Stimulated activated CD8-positive, alpha-beta memory T cell treated with anti-CD3 and anti-CD28 coated beads, Interleukin-7, amount 100 ng/mL, for 1 hour (primary cell): ENCODE measurements at places on chromosomes 7 and 10.

DNA sequence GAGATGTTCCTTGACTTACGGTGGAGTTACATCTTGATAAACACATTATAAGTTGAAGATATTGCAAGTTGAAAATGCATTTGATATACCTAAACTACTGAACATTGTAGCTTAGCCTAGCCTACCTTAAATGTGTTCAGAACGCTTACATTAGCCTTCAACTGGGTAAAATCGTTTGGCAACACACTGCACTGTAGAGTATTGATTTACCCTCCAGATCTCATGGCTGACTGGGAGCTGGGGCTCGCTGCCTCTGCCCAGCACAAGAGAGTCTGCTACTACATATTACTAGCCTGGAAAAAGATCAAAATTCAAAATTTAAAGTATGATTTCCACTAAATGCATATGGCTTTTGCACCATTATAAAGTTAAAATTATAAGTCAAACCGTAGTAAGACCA, 7.5 kb upstream of the AGR3 start:
- DNase-seq: no peak

DNA sequence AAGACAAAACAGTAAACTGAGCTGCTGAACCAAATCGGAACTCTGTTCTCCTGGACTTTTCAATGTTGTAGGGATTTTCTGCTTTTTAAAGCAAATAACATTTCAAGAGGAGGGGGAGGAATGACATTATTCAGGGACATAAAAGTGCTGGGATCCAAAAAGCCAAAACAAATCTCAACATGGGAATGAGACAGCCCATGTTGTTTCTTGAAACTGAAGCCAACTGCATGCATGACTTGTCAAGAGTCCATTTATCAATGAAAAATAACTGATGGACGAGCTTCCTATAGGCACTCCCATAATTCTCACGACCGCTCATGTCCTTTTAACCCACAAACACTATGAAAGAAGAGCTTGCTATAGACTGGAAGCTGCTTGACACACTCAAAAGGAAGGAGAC, 27.8 kb downstream of the FAM53B start:
- DNase-seq: no peak

DNA sequence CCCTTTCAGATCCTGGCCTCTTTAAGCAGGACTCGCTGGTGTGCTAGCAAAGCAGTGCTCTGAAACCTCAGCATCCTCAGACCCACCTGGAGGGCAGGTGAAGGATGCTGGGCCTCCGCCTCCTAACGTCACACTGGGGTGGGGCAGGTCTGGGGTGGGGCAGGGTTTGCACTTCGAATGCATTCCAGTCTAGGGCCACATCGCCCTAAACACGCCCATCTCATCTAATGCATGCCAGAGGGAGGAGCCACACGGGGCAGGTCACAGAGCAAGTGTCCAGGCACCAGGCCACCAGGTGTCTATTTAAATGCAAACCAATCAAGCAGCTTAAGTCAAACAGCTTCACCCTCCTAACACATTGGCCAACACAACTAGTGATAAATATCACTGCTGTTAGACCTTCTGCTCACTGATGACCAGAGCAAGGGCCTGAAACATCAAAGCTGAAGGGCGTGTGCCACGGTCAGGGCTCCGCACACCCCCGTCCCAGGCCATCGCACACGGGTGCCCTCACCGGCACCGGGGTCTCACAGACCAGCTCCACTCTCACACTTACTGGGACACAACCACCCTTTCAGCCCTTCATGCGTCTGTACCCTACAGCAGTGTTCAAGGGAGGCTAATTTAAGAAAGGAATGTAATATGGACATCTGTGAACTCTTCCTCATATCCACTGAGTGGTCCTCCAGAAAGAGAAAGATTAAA, 47.1 kb downstream of the DIP2C start:
- no peak for DNase-seq

- no peak for DNase-seq
These were observed 134.2 kb downstream of the ELAPOR2 start for GRCh38 chr7:86925221-86925620.

- no peak for DNase-seq
These were observed 305.8 kb downstream of the PLXNA4 start for GRCh38 chr7:132270517-132270916.

DNA sequence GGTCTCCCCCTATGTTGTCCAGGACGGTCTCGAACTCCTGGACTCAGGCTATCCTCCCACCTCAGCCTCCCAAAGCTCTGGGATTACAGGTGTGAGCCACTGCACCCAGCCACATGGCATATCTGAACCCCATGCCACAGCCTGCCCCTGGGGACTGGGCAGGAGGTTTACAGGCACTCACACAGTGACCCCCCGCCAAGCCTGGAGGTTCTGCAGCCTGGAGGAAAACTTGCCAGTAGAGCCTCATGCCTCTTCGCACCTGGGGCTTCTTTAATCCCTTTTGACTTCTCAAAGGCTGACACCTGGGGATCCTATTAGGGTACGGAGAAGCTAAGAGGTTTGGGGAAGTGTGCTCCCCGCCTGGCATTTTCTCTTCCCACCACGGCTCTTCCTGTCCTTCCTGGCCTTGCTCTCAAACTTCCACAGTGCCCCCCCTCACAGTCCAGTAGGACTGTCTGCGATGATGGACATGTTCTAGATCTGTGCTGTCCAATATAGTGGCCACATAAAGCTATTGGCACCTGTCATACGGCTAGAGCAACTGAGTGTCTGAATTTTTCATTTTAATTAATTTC, 11.4 kb upstream of the KCP start:
- no peak for DNase-seq

DNA sequence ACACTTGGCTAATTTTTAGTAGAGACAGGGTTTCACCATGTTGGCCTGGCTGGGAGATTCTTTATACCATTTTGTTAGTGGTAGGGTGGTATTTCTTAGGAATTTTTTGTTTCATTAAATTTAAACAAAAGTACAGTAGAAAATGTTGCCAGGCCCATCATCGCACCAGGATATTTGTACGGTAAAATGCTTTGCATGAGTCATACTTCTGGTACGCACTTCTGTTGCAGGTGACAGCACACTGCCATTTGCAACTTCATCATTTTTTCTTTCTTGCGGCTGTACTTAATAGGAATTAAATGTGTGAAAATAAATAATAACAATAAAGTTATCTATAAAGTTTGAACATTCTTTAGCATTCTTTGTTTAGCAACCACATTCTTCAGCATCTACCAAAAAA, 195.6 kb downstream of the SKAP2 start:
- no peak for DNase-seq

DNA sequence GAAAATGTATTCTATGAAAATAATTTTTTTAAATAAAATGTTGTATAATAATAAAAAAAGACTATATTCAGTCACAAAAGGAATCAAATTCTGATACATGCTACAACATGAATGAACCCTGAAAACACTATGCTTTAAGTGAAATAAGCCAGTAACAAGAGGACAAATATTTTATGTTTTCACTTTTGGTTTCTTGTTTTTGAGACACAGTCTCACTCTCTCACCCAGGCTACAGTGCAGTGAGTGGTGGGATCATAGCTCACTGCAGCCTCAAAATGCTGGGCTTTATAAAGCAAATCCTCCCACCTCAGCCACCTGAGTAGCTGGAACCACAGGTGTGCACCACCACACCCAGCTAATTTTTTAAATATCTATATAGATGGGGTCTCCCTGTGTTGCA, 64.2 kb downstream of the CNOT4 start:
- no peak for DNase-seq

- DNase-seq: no peak
These were observed 28.9 kb downstream of the PSAP start for GRCh38 chr10:71821909-71822763.

GRCh38 chr7:2093843-2094220, 138.9 kb downstream of the MAD1L1 start:
- no peak for DNase-seq

DNA sequence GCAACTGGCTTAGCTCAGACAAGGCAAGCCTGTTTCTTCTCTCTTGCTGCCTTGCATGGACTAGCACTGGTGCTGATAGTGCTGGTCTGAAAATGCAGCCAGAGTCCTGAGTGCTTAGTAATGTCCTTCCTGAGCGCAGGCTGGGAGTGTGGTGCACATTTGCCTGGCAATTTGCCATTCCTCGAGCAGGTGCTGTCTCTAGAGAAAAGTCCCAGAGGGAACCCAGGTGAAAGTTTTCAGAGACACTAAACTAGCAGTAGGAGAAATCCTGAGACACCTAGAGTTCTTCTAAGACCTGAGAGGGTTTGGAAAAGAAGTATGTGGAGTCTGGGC, 1.9 kb downstream of the SFTPD start:
- DNase-seq: no peak

- peak; percentile 83 for DNase-seq
These were observed at the start of gene ATAD1 for GRCh38 chr10:87817609-87818504. ATAD1 (minus strand) TSS chr10:87818226; CDS start chr10:87814599, 3,627 bp downstream.

DNA sequence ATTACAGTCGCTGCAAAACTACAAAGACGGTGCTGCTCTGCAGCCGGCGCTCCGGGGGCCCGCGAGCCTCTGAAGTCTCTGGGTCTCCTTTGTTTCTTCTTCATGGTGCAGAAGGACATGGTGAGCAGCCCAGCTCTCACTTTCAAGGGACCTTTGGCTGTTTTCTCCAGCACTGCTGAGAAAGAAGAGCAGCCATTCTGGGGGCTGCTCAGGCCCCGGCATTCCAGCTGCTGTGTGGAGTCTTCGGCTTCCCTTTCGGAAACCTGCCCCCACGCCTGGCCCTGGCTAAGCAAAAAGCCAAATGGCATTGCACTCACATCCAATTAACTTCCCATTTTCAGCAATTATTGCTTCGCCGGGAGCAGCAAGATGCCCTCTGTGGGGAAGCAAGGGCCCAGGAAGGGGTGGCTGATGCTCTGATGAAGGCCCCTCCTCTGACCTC, 555.7 kb downstream of the PTPRN2 start:
- no peak for DNase-seq

GRCh38 chr7:95718577-95719410, 53.6 kb upstream of the DYNC1I1 start:
- no peak for DNase-seq

GRCh38 chr7:50754241-50754640, 28.5 kb downstream of the GRB10 start:
- no peak for DNase-seq

DNA sequence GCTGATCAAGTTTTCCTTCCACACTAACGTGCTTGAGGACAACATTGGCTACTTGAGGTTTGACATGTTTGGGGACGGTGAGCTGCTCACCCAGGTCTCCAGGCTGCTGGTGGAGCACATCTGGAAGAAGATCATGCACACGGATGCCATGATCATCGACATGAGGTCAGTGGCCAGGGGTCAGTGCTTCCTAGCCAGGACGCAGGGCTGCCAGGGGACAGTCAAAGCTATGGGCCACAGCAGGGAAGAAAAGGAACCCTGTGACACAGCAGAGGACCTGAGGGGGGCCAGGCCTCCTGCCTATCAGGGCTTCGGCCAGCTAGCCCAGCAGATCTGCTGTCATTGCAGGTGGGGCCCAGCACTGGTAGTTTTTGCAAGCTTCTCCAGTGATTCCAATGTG, 5.2 kb downstream of the RBP3 start:
- no peak for DNase-seq

DNA sequence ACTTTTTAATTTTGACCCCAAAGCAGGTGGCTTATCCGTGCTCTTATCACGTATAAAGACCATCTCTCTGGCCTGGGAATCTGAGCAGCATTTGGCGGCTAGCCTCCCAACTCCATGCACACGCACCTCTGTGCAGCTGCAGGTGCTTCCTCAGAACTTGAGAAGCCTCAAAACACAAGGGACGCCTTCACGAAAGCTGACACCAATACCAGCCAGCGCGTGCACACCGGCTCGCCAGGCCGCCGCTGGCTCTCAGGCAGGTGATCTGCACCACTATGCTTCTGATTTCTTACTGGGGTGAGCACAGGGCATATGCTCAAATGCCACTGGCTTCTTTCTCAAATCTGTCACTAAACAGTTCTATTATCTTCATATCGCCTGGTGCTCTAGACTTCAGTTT, 145.0 kb downstream of the PARD3 start:
- DNase-seq: no peak
